ENCODE measurements at places on chromosomes 2 and 18.

DNA sequence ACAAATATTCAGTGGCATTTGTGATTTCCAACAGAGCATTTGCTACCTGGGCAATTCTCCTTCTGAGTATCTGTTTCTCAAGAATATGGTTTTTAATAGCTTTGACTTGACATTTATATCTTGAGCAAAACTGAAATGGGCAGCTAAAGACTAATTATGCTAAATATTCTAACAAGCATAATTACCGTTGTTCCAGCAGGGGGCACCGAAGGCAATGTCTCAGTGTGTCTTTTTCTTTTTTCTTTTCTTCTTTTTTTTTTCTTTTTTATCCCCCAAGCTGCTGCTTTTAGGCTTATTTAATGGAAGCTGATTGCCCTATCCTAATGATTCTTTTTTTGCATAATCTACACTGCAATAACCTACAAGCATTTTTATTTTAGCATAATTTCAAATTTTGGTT lies 138.9 kb upstream of the NABP1 start:
- DNase-seq = no peak

GRCh38 chr2:70920367-70920715 lies 15.4 kb upstream of the ATP6V1B1 start:
- DNase-seq = no peak

- peak; percentile 53 for DNase-seq
Observed at GRCh38 chr2:69082430-69082997, 69.5 kb downstream of the ANTXR1 start.

DNA sequence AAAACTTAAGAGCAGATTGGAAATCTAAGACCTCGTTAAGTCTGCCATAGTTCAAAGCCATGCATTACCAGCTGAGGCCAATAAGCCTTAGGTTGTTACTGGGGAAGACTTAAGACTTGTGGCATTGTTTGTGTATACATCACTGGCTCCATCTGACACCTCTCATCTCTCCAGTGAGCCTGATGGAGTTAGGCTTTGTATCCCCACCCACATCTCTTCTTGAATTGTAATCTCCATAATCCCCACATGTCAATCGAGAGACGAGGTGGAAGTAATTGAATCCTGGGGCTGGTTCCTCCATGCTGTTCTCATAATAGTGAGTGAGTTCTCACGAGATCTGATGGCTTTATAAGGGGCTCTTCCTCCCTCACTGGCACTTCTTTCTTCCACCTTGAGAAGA lies 404.6 kb downstream of the ARHGAP15 start:
- DNase-seq = no peak

DNA sequence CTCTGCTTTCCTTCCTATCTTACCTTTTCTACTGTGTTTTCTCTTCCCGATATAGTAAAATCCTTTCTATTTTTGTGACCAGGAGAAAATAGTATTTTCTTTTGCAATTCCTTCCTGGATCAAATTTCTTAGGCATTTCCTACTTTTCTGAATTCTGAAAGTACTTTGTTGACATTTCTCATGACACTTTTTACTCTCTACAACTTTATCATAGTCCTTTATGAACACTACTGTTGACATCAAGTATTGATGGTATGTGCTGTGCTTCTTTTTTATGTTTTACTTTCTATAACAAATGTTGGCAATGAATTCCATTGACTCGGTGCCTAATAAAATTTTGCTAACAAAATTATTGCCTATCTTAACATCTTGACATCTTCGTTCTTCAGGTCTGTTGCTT lies 217.7 kb upstream of the TCF4 start:
- no peak for DNase-seq

DNA sequence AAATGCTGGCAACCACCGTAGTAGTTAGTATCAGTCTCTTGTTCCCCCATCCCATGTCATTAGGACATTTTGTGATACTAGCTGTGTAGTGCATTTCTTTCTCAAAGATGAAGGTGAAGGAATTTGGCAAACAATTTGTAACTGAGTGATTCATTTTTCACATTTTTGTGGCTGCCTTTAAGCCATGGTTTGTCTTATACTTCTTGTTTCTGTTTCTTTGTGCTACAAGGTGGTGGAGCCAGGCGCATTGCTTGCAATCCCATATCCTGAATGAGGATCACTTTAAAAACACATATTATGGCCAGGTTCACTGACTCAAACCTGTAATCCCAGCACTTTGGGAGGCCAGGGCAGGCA lies 40.6 kb downstream of the GPD2 start:
- DNase-seq = peak; percentile 29

GRCh38 chr2:43088143-43089073 lies 138.0 kb downstream of the ZFP36L2 start:
- DNase-seq = no peak

DNA sequence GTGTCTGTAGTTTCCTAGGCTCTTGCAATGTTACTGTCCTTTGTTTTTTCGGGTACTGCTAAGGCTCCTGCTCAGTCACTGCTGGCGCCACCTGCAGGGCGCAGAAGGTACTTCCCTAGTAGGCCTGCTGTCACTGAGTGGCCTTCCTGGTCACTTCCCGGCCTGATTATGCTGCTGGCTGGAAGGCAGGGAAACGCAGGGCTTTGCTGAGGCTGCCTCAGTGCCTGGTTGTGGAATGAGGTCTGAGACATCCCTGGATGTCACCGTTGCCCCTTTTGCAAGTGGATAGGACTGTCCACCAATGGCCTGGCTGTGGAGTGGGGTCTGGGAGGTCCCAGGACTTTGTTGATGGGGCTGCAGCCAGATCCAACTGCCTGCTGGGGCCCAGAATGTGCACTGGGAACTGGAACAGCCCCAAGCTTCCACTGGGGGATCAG lies 13.1 kb downstream of the DAW1 start:
- peak; percentile 21 for DNase-seq

- DNase-seq = no peak
Observed at GRCh38 chr2:201668402-201668910, 25.2 kb upstream of the TMEM237 start.

DNA sequence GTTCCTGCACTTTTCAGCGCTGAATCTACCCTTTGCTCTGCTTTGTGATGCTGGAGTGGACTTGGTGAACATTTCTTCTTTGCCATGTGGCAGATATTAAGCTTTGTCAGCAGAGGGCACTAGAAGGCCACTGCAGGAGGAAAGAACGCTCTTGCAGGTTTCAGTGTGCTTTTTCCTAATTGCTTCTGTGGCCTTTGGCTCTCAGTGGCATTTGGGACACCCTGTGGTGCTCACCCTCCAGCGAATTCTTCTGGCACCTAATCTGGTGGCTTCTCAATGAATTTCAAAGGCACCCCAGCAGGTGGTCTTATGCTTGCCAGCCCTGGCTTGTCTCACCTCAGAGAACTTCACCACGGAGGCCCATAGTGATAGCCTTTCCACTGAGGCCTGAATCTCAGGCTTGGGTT lies 146.7 kb downstream of the MYO3B start:
- DNase-seq = peak; percentile 7
